ENCODE measurements at places on chromosomes 13 and 19.

DNA sequence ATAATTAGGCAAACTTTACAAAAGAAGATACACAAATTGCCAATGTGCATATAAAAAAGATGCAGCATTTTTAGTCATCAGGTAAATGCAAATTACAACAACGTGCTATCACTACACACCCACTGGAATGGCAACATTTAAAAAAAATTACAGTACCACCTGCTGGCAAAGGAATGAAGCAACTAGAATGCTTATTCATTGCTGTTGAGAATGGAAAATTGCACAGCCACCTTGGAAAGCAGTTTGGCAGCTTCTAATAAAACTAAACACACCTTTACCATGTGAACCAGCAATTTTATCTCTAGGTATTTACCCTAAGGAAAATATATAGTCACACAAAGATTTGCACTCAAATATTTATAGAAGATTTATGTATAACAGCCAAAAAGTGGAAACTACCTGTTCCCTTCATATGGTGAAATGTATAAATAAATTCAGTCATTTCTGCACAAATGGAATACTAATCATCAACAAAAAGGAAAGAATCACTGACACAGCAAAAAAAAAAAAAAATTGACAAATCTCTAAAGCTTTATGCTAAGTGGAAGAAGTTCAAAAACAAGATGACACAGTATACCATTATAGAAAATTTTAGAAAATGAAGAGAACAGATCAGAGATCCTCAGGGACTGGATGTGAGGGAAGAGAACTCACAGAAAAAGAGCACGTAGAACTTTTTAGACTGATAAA lies 30.3 kb downstream of the OXGR1 start:
- DNase-seq, result no peak

GRCh38 chr13:27472941-27473340 lies 22.6 kb upstream of the MTIF3 start:
- no peak for DNase-seq

DNA sequence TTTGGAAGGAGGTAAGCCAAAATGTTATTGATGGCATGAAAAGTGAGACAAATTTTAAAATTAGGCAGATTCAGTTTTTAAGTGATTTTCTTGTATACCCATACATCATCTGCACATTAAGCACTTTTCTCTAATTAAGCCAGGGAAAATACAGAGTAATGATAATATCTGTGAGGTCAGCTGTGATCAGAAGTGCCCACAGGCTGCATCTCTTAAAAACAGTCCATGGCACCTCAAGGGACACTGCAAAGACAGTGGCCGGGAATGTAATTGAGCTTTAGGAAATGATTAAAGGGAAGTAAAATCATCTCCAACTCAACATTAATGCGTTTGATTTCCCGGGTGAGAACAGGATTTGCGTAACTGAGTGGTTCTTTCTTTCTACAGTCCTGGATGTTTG lies 2.0 kb downstream of the COL4A1 start:
- DNase-seq, result no peak

GRCh38 chr19:10431943-10432735 lies 11.8 kb downstream of the PDE4A start:
- no peak for DNase-seq

DNA sequence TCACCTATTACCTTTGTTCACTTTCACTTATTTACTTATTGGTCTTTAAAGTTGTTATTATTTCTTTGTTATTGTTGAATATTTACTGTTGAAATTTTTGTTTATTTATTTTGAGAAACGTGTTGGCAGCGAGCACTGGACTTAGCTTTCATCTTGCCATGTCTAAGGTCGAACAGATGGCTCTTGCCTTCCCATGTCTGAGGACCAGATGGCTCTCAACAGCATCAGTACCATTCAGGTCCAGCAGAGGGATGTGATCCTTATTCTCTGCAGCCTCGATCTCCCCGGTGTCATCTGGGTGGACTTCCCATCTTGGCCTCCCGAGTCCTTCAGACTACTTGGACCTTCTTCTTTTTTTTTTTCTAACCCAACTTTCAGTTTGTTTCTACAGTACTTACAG lies 1437.6 kb downstream of the UQCRFS1 start:
- DNase-seq, result no peak

- no peak for DNase-seq
These were observed 259.5 kb downstream of the COL4A1 start for GRCh38 chr13:110047496-110047895.

All from Panc1 (cell line).